ENCODE measurements at places on chromosomes 16 and 17. TPM values are rescaled to one million over a fixed set of nuclear protein-coding genes. Genes with fewer than 3 reads are reported as not detected.

DNA sequence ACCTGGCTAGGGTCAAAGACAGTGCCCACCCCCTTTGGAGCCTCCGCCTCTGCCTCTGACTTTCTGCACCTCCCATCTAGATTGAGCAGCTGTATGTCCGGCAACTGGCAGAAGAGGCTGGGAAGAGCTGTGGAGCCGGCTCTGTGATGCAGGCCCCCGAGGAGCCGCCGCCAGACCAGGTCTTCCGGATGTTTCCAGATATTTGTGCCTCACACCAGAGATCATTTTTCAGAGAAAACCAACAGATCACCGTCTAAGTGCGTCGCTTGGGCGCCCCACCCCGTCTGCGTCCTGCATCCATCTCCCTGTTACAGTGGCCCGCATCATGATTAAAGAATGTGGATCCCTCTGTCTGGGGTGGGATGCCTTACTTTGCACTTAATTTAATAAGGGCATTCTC lies 22.1 kb downstream of the IRF8 start:
- DNase-seq = no peak

GRCh38 chr16:7644176-7644575 lies 311.5 kb downstream of the RBFOX1 start:
- no peak for DNase-seq

- DNase-seq = no peak
Measured at GRCh38 chr17:37123386-37123785, 174.6 kb downstream of the AATF start.

The NXN gene
- 55.3 TPM for polyA plus RNA-seq

The NATD1 gene
- polyA plus RNA-seq = 10.8 TPM
